Hematopoietic multipotent progenitor cell (in vitro differentiated cells): ENCODE measurements at places on chromosomes 6 and 20.

DNA sequence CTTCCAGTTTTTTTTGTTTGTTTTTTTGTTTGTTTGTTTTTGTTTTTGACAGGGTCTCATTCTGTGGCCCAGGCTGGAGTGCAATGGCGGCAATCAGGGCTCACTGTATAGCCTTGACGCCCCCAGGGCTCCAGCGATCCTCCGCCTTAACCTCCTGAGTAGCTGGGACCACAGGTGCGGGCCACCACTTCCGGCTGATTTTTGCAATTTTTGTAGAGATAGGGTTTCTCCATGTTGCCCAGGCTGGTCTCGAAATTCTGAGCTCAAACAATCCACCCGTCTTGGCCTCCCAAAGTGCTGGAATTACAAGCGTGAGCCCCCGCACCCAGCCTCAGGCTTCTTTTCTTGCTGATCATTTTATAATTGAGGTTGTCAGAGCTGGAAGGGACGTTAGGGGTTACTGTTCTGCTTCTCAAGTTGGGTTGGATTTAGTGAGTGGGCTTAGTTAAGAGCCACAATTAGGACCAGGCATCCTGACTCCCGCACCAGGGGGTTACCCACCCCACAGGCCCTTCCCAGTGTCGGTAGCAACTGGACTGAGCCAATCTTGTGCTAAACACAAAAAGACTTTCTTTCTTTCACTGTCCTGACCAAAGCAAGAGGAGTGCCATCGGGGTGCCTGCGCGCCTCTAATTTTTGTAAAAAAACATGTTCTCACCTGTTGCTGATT is 13.1 kb upstream of the ZSCAN9 start:
- peak; percentile 29 for DNase-seq

DNA sequence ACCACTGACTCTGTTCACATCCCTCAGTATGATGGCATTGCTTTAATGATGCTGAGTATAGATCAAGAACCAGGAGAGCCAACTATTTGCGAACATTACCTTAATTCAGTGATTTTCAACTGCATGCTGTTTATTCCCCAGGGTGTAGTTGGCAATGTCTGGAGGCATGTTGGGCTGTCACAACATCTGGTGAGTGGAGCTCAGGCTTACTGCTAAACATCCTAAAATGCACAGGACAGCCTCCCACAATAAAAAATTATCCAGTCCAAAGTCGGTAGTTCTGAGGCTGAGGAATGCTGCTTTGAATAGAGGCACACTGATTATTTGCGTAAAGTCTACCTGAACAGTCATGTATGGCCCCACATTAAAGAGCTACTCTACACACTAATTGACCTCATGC is 94.8 kb upstream of the OPRM1 start:
- no peak for DNase-seq

- no peak for DNase-seq
These were observed 183.2 kb downstream of the DLL1 start for GRCh38 chr6:170107606-170108222.

GRCh38 chr20:4369798-4370124 is 351.9 kb upstream of the PRND start:
- peak; percentile 86 for DNase-seq

DNA sequence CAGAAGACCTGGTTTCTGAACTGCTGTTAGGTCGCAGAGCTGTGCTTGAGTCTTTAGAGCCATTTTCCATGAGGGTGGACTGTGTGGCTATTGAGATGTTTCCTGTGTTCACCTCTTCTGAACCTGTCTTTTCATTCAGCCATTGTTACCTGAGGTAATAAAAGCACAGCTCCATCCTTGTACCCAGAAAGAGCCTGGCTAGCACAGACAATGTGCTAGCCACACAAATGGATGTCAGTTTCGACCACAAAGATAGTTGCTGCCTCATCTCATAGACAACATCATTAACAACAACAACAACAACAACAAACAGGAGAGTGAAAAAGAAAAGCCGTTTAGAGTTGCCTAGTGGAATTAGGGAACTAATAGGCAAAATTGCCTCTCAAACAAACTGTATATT is 114.7 kb downstream of the MYO6 start:
- DNase-seq = no peak

DNA sequence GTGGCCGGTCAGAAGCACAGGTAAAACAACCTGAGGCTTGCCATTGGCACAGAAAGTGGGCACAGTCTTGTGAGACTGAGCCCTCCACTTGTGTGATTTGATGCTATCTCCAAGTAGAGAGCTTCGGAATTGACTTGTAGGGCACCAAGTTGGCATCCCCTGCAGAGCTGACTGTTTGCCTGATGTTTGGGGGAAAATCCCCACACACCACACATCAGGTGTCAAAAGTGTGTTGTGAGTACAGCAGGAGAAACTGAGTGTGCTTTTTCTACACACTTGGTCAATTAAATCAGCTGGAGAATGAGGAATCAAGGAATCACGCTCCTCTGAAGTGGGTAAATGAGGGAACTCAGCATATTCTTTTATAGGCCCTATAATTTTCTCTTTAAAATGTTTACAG is 989 bp downstream of the SERINC3 start:
- no peak for DNase-seq

- no peak for DNase-seq
These were observed 218.3 kb upstream of the PRDM1 start for GRCh38 chr6:105867821-105868220.

DNA sequence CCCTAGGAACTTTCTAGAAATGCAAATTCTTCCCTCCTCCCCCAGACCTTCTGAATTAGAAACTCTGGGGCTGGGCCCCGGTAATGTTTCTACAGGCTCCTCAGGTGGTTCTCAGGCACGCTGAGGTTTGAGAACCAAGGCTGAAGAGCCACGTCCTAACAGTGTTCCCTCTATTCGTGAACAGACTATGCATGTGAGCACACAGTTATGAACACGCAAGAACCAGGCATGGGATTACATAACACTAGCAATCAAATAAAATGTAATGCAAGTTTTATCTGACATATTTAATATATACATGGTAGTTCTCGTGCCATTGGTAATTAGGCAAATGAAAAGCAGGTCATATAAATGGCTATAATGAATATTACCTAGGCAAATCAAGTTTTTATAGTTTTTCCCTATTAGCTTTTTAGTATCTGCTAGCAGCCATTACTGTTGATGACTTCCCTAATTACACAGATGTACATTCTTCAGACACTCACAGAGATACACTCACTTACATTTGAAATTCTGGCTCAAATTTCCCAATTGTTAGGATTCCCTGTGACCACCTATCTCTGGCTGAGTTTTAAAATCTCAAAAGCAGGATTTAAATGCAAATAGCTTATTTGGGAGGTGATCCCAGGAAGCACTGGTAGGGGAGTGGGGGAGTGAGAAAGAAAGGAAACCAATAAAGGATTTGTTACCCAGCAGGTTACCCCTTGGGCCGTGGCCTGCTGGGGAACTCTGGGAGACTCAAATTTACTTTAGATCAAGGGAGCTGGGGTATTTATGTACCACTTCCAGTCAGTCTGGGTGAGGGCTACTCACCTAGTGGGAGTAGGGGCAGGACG is 104.1 kb downstream of the TCP11 start:
- no peak for DNase-seq

DNA sequence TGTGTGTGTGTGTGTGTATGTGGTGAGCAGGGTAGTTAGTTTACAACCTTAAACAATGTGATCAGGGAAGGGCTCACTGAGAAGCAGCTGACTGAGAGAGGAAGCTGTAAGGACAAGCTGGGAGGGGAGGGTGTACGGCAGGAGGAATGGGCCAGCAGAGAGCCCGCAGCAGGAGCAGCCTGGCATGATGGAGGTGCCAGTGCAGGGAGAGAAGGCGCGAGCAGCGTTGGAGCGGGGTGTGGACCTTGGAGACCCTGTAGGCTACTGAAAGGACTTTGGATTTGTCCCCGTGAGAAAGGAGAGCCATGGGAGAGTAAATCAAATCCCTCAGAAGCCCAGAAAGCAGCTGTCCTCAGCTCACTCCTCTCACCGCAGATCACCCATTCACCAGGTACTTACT is 18.5 kb downstream of the FAM209B start:
- DNase-seq = no peak

DNA sequence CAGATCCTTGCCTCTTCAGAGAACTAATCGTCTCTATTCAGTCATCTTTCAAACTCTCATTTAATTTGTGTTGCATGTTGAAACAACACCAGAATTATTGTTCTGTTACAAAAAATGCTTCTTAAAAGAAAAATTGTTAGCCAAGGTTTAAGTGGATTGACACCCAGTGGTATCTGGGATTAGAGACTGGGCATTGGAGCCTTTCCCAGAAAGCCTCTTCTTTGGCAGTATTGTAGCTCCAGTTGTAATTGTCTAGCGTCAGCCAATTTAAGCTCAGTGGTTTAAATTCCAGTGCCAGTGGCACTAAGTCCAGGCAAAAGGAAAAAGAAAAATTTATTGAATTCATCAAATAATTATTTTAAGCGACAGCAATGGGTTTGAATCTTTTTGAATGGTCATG is 801 bp downstream of the CCDC28A start:
- no peak for DNase-seq

DNA sequence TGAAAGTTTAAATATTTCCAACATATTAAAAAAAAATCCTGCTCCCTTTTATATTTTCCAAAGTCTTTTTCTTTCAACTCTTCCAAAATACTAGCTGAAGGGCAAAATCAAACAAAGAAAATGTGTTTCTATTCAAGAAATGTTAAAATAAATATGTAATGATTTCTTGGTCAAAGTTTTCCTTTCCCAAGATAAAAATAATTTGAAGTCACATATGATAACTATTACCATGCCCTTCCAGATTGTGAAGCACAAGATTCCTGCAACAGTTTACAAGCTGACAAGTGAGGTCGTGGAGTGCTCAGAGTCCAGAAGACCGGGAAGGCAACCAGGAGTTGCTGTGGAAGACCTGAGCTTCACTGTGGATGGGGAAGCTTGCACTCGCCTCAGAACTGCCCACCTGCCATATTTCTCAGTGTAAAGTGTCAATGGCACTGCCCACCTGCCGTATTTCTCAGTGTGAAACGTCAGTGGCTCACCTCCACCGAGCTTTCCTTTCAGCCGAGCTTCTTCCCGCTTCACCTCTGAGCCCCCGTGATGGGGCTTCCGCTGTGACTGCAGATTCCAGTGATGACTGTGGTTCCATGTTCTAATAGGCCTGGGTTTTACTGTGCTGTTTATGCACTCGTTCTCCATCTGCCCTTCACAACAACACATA is 160.5 kb downstream of the THBS2 start:
- DNase-seq = no peak

DNA sequence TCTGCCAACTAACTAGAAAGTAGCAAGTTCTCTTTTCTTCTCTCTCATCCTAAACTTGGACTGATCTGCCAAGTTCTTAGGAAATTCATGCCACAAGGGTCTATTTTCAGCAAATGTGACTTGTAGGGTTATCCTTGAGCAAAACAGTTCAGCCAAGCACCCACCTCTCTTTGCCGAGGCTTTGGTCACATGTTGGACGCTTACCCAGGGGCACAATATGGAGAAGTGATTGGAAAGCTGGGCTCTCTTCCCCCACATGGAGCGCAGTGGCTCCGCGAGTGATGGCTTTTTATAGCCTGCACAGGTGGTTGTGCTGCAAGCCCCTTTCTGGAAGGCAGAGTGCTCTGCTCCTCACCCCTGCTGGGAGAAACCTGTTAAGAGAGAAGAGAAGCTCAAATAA is 47.7 kb upstream of the FNDC1 start:
- no peak for DNase-seq

DNA sequence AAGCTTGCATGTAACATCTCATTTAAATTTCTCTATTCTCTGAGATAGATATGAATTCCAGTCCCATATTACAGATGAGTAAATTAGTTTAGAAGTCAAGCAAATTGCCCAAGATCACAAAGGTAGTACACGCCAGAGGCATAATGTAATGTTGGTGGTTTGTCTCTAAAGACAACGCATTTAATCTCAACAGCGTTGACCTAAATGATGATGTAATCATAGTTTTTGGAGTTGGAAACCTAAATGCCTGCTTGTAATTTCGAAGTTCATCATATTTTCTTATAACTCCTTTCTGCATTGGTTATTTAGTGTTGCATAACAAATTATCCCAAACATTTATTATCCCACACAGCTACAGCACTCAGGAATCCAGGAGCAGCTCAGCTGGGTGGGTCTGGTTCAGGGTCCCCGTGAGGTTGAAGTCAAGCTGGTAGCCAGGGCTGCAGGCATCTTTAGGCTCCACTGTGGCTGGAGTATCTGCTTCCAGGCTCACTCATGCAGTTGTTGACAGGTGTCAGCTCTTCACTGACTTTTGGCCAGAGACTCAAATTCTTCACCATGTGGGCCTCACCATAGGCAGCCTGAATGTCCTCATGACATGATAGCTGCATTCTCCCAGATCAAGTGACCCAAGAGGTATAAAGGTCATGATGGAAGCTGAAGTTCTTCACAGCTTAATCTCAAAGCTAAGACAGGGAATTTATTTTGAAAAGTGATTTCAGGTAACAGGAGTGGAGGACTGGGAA is 122.0 kb upstream of the SPTLC3 start:
- no peak for DNase-seq

DNA sequence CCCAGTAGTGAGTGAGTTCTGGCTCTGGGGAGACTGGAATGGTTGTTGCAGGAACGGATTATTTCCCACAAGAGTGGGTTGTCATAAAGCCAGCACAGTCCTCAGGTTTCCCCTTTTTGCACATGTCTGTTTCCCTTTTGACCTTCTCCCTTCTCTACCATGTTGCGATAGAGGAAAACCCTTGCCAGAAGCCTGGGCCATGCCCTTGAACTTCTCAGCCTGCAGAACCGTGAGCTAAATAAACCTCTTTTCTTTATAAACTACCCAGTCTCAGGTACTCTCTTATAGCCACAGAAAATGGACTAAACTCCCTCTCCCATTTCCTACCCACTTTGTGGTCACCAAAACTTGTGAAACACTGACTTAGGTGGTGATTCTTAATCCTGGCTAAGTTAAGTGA is 7.2 kb upstream of the PPP1R16B start:
- DNase-seq = no peak

GRCh38 chr20:16241911-16242310 is 331.3 kb downstream of the KIF16B start:
- DNase-seq = peak; percentile 21

DNA sequence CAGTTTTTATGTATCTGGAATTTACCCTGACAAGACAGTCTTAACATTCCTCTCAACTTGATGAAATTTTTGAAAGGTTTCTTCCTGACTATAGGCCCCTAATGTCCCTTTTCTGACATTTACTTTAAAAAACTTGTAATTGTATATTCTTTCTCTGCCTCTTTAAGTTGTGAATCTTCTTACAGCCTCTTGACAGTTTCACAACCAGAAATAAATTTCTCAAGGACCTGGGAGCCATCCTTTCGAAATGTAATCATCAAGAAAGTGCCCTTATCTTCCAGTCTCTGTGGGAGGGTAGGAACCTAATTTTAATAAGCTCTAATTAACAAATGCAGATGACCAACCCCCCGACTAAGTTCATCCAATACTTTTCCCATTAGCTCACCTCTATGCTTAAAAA is 403.6 kb upstream of the GJE1 start:
- DNase-seq = no peak
